ENCODE measurements at places on chromosomes 1 and 21.

- no peak for DNase-seq
These were observed 39.8 kb downstream of the SNAP47 start for GRCh38 chr1:227774821-227775661.

DNA sequence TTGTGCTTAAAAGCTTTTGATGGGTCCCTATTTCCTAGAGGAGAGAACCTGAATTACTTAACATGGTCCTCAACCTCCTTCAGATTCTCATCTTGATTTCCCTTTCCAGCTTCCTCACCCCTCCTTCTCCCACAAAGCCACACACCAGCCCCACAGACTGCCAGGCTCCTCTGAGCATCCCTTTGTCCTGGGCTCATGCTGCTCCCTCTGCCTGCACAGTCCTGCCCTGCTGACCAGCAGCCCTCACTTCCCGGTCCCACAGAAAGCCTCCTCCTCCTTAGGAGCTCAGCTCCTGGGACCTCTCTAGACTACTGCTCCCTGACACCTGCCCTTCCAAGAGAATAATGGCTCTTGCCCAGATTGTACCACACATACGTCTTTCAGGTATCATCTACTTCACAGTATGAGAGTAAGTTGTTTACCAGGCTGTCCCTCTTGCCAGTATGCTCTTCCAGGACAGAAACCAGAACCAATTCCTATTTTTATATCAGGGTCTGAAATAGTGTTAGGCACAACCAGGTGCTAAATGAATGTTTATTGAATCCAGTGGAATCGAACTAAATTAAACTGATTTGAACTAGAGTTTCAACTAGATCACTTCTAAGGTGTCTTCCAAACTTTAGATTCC, 373.4 kb downstream of the LMX1A start:
- no peak for DNase-seq

DNA sequence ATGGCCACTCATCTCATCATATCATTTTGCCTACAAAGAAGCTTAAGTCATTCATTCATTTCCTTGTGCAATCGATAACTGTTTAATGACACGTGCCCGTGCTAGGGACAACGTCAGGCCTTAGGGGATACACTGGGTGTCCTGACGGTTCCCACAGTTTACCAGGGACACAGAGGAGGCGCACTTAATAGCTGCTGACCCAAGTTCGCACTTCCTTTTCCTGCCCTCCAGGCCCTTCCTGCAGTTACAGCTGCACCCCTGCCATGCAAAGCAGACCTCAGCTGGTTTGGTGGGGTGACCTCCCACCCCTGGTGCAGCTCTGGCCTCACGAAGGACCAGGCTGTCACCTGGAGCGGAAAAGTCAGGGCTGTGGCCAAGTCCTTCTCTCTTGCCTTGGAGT, 4.2 kb downstream of the SPATA21 start:
- no peak for DNase-seq

GRCh38 chr1:15543589-15544568, 17.2 kb downstream of the DNAJC16 start:
- no peak for DNase-seq

DNA sequence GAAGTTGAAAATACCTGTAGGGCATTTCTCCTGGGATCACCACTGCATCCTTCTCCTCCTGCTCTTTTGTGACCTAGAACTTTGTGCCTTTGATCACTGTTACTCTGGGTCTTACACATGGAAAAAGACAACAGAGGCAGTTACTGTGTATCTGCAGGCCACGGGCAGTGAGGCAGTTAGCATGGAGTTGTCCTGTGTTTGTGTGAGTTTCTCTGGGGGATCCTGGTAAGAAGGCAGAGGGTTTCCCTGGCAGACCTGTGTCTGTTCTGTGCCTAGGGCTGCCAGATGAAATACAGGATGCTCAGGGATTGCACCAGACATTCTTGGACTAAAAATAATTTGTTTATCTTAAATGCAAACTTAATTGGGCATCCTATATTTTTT, 44.4 kb upstream of the SCCPDH start:
- DNase-seq = no peak

DNA sequence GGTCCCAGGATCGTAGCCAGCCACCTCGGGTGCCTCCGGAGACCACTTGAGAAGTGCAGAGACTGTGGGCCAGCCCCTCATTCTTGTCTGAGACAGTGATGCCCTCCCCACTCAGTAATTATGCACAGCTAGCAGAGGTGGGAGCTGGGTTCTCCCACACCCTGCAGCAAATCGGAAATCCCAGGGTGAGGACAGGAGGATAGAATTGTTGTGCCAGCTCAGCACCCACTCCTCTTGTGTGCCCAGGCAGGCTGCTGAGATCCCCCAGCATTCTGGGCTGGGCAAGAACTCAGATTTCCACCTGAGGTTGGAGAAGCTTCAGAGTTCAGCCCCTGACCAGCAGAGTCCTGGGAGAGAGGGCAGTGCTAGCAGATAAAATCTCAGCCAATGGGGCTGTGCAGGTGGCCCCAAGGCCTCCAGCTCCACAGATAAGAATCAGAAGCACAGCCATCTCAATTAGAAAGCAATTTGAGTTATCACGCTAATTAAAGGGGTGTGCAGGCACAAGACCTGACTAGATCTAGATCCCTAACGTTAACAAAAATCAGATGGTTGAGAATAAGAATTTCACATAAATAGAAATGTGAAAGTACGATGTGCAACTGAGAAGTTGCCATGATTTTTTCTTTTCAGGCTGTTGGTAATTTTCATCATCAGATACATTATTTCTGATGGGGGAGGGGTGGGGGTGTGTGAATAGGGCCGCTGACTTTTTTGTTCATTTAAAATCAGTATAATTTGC, 45.5 kb upstream of the IRF2BP2 start:
- no peak for DNase-seq

DNA sequence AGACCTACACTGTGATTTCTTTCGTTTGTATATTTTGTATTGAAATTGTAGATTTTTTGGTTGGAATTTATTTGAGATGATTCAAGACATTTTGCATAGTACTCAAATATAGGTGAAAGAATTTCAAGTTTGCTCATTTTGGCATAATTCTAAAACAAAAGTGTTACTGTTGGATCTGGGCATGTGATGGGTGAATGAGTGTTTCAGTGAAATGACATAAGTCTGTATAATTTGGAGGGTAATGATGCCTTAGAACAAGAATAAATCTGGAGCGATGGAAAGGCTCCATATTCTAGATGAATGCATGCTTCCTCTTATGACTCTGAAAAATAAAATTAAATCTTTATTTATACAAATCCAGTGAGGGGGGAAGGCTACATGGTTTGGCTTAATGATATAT, 41.0 kb downstream of the NFIA start:
- no peak for DNase-seq

DNA sequence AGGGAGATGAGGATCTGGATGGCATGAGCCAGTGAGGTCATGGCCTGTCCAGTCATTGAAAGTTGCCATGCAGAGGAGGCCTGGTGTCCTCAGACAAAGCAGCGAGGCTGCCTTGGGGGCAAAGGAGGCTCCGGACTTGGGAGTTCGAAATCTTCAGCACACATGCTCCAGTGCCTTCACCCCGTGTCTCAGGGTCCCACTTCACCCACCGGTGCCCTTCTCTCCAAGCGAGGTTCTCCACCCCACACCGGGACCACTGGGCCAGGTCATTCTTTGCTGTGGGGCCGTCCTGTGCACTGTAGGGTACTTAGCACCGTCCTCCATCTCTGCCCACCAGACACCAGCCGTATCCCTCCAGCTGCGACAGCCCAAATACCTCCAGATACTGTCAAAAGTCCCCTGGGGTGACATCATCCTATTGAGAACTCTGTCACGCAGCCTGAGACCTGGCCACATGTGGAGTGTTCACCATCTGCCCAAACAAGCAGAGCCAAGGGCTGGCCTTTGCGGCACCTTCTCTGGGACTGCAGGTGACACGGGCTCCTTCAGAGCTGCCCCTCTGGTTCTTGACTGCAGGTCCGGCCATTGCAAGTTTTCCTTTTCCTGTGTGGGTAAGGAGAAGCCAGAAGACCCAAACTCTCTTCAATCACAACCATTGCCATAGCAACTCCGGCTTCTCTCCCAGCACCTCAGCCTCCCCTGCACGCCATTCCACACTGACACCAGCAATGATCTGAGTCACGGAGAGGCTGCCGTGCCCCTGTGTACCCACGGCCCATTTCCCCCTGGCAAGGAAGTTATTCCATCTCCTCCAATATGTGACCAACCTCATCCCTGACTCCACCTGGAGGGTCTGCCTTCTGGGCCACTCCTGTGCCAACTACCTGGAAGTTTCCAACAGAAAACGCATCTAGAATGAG, 20.4 kb upstream of the PDE9A start:
- DNase-seq = no peak

DNA sequence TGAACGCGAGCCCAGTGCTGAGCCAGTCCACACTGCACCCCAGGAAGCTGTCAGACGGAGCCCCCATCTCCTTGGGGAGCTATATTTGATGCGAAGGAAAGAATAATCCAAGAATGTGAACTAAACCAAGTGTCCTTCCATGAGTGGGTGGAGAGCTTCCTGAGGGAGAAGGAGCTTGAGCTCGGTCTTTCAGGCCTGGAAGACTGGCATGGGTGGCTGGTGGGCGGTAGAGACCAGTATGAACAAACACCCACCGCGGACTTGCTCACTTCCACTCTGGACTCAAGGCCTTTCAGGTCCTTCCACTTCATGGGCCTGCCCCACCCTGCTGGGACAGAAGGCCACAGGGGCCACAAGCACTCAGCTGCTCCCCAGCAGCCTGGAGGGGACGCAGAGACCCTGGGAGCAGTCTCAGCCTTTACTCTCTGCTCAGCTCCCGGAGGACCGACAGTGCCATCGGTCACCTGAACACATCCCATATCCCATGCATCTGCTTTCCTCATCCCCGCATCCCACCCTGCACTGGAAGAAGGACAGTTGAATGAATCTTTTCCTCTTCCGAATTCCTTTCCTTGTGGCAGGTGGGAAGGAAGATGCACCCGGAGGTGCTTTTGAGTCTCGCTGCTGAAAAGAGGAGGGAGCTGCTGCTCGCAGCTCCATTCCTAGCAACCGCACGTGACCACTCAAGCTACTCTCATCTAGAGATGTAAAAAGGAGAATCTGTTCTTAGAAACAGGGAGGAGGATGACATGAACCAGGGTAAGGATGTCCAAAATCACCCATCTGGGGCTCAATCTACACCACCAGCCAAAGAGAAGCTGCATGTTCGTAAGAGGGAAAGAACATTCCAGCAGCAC, 92.3 kb downstream of the PGBD5 start:
- no peak for DNase-seq

GRCh38 chr1:45721207-45721606, 29.2 kb downstream of the IPP start:
- no peak for DNase-seq

- DNase-seq = no peak
These were observed 173.2 kb downstream of the SMYD3 start for GRCh38 chr1:246333855-246334254.

DNA sequence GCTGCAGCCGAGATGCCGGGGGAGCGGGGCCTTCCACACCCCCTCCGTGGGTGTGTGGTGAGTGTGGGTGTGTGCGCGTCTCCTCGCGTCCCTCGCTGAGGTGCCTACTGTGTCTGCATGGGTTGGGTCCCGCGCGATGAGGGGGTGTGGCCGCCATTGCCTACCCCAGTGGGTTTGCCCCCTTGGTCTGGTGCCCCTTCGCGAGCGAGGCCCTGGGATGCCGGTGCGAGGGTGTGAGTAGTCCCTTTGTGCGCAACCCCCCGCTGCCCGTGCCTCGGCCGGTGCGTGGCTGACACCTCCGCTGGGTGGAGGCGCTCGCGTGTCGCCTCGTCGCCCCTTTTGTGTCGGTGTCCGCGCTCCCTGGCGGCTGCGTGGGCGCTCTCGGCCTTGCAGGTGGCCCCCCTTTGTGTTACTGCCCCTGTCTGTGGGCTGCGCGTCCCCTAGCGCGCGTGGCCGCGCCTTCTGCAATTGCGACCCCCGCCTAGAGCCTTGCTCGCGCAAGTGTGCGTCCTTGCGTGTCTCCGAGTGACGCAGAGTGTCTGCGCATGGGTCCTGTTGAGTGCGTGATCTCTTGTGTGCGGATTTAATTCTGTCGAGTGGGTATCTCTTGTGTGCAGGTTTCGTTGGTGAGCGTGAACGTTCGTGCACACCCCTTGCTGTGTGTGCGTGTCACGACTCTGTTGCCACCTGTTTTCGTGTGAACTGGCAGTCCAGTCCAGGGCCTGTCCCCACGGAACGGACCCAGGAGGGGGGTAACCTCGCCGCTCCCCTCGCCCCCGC, 553 bp downstream of the TTC3 start:
- no peak for DNase-seq

- no peak for DNase-seq
These were observed 190.9 kb downstream of the NFIA start for GRCh38 chr1:61273167-61273705.

DNA sequence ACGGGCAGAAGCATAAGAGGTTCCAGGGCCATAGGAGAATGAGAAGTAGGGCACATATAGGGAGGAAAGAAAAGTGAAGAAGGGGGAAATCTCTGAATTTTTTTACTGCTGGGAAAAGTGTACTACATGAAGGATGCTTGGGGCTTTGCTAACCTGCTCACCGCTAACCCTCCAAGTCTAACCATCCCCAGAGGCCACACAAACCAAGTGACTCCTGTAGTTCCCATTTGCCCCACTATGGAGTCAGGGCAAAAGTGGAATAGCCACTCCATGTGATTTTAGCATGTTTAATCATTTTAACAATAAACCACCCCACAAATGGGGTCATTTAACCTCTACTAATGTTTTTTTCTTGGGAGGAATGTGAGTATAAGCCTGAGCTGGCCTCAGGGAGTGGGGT, 24.7 kb downstream of the MPZ start:
- no peak for DNase-seq

DNA sequence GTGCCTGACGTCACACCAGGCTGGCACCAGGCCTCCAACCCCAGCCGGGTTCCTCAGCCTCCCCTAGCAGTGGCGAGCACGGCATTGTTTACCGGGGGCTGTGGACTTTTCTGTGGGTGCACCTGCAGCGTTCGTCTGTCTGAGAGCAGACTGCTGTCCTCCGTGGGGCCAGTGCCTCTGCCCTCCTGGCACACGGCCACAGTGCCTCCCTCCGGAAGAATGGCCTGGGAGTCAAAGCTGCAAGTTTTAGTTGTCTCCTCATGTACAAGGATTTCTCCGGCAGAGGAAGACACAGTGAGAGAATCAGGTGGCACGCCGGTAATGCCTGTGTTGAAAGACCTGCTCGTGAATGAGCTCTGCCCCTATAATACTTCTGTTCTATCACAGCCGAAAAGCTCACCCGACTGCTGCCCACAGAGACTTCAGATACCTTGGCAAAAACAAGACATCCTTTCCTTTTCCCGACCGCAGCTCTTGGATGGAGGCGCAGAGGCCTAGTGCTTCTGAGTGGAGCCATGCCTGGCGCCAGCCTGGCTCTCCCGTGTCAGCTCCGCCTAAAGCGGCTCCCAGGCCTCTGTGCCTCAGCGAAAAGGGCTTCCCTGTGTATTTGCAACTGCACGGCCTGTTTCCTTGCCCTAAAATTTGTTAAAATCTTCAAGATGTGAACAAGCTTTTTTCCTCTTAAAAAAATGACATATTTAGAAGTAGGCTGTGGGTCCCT, 71.4 kb downstream of the AGPAT3 start:
- no peak for DNase-seq

DNA sequence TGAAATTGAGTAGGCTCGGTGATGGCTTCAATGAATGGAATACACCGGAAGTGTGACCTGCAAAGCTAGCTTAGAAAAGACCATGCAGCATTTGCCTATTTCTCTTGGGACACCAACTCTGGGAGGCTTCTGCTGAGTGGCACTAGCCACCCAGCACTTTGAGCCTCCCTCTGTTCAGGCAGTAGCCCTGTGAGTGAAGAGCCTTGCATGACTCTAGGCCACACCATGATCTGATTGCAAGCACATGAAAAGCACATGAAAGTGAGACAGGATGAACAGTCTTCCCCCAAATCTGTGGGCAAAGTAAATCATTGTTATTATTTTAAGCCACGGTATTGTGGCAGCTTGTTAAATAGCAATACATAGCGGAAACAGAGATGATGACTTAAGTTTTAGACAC, 2.8 kb downstream of the CD48 start:
- no peak for DNase-seq

All from activated T-cell treated with anti-CD3 and anti-CD28 coated beads for 4 hours (primary cell).